Stimulated activated CD8-positive, alpha-beta memory T cell treated with anti-CD3 and anti-CD28 coated beads, Interleukin-4, amount 100 ng/mL, for 1 hour (primary cell): ENCODE measurements at places on chromosomes 1 and 21.

- no peak for DNase-seq
These were observed 28.6 kb upstream of the DUSP23 start for GRCh38 chr1:159752135-159752580.

- no peak for DNase-seq
These were observed 5.0 kb downstream of the ATF6 start for GRCh38 chr1:161771161-161771560.

DNA sequence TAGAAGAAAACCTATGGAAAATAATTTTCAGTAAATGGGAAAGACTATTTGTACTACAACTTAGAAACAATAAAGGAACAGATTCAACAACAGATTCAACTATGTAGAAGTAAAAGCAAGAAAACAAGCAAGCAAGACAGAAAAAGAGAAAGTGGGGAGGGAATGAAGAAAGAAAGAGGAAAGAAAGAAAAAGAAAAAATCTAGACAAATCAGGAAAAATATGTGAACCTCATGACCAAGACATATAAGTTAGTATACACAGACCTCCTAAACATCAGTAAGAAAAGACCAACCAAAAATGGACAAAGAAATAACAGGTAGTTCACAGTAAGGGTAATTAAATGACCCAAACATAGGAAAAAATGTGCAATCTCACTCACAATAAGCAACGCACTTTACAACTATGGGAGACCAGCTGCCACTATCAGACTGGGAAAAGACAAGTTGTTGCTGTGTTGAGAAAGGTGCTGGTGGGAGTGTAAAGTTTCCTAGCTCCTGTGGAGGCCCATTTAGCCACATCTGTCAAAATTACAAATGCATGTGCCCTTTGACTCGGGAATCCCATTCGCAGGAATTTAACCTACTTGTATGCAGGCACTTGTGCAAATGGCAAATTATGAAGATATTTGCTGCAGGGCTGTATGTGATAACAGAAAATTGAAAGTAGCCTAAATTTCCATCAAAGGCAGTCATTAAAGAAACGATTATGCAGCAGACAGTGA lies 13.9 kb upstream of the MAP3K21 start:
- DNase-seq, result no peak

- DNase-seq, result no peak
These were observed 126.6 kb downstream of the ACTL8 start for GRCh38 chr1:17881761-17882160.

DNA sequence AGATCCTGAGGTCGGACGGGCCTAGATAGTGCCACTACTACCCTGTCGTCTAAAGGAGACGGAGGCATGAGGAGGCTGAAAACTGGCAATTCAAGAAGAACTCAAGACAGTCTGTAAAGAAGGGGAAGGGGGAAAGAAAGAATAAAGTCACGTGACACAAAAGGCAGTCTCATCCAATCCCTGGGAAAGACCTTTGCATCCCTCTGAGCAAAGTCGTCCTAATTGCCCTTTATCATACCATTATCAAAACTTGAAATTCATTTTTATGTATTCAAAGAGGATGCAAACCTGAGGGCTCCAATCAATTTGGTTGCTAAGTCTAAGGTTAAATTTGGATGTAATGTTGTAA lies 2.2 kb downstream of the DUSP10 start:
- no peak for DNase-seq

DNA sequence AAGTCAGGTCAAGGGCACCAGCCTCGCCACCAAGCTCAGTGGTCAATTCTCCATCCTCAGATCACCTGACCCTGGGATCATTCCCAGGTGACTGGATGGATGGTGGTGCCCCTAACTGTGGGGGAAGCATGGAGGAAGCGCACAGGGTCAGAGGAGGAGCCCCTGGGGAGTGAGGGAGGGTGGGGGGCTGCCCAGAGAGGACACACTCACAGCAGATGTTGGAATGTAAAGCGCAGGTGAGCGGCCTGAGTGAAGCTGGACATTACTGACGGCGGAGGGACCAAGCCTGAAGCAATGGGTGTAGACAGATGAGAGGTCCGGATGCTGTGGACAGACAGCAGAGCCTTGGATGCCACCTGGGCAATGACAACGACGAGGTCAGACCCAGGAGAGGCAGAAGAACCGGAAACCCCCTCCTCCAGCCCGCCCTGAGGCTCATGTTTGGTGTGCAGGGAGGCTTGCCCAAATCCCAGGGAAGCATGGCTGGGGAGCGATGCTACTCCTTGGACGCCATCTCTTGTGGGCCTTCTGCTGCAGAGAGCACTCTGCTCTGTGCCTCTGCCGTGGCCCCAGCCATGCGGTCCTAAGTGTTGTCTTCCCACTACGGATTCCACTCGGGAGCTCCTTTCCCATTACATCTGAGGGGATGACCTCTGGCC lies 5.7 kb upstream of the CPLANE2 start:
- no peak for DNase-seq

- no peak for DNase-seq
These were observed 40.7 kb downstream of the AGO3 start for GRCh38 chr1:35971601-35972000.

DNA sequence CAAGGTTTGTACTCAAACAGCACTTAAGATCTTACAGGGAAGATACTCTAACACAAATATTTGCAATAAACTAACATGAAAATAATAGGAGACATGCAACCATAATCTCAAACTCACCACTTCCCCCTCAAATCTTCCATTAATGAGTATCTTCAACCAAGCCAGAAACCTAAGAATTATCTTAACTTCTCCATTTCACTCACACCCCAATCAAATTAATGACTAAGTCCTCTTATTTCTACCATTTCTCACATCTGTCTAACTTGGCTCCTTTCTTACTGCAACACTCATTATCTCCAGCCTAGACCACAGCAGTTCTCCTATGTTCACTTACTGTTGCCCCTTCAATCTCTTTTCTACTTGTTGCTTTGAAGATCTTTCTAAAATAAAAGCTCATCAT lies 10.4 kb downstream of the RBBP5 start:
- no peak for DNase-seq

DNA sequence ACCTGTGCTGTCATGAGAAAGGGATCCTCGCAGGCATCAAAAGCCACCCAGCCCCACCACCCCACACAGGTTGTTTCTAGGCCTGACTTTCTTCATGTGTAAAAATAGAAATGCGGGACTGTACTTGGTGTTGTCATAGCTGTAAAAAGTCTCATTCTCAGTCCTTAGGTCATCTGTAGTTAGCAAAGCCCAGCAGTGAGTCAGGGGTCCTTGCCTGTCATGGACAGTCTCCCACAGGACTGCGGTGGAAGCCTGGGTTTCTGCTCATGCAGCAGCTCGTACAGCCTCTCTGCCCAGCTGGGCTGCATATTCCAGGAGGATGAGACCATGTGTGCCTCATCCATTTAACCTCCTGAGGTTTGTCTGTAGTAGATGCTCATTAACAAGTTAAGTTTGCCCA lies 58.2 kb downstream of the MRPS6 start:
- DNase-seq, result no peak

DNA sequence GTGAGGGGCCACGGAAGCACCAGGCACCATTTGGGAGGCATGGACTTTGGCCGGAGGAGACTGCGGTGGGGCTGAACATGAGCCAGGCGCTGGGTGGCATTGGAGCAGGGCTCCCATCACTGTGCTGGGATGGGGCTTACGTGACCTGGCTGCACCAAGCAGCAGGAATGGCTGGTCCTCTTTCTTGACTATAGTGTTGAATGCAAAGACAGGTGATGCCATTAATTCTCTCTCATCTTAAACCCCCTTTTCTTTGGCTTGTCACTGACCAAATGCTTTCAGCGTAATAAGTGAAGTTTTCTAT lies 447.9 kb downstream of the CAMTA1 start:
- DNase-seq, result no peak

DNA sequence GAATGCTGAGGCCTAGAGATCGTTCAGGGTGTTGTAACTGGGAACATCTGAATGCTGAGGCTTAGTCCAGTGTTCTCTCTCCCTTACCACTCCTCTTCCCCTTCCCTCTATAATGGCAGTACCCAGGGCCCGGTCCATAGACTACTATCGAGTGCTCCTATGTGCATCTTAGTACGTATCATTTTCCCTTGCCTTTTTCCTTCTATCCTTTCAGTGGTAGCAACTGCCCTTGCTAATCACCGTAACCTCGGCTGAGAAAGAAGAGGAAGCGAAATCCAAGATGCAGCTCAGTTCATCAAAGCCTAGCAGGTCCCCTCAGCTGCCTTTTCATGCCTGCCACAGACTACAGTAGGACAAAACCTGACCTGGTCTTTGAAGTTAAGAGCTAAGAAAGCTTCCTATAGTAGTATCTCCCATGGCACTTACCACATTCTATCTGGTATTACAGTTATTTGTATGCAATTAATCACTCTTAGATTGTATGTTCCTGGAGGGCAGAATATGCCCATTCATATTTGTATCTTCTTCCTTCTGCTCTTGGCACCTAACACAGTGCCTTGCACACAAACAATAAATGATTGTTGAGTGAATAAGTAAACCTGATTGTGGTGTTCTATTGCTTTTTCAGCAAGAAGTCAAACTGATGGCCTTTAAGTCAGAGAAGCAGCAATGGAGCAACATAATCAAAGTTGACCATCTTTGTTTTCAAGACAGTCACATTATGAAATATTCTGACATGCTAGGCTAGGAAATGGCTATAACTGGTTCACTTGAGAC lies 22.4 kb downstream of the CNIH4 start:
- no peak for DNase-seq

- no peak for DNase-seq
These were observed 23.0 kb upstream of the DMBX1 start for GRCh38 chr1:46466477-46467182.

- DNase-seq, result peak; percentile 72
These were observed 721 bp downstream of the PBXIP1 start for GRCh38 chr1:154955039-154955717.

- DNase-seq, result no peak
These were observed 1371.0 kb downstream of the KCNT2 start for GRCh38 chr1:195236991-195237889.

DNA sequence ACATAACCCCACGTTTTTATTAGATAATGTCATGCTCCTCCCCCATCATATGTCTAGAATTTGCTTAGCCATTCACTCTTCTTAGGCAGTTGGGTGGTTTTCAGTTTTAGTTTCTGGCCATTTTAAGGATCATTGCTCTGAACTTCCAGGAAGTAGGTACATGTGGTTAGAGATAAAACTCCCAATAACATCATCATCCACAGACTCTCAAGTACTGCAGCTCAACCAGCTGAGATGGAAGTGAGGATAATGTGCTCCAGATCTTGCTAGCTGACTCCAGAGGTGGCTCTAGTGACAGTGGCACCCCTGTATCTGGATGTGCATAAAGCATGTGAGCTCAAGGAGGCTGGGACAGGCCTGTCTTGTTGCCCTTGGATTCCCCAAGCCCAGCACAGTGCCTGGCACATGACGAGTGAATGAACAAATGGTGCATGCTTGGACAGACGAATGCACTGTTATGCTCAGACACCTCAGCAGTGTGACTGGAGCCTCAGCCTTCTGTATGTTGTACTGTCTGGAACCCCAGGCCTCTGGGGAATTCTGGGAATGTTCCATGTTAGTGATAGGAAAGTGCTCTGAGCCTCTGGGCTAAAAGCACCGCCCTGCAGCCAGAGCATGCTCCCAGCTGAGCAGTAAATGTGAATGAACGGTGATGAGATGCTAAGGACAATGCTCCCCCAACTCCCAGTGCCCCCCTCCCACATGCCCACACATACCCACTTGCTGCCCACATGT lies 16.4 kb upstream of the KCNN3 start:
- DNase-seq, result no peak

- DNase-seq, result no peak
These were observed 723.7 kb downstream of the RWDD3 start for GRCh38 chr1:95957748-95958147.

GRCh38 chr1:55150880-55151588 lies 64.1 kb downstream of the USP24 start:
- DNase-seq, result no peak

DNA sequence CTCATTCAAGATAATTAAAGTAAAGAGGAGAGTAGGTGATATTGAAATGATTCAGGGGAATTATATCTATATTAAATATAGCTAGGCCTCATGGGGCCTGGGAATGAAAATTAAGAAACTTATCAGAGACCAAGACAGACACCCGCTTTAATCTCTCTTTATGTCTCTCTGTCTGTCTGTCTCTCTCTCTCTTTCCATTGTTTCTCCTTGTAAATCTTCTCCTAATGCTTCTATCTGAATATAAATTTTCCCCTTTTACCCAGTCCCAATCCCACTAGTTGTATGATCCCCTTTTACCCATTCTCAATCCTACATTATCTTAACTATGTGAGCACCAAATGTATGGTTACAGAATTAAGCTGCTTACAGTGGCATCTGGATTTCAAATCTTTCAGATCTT lies 61.2 kb downstream of the RGS5 start:
- DNase-seq, result no peak

DNA sequence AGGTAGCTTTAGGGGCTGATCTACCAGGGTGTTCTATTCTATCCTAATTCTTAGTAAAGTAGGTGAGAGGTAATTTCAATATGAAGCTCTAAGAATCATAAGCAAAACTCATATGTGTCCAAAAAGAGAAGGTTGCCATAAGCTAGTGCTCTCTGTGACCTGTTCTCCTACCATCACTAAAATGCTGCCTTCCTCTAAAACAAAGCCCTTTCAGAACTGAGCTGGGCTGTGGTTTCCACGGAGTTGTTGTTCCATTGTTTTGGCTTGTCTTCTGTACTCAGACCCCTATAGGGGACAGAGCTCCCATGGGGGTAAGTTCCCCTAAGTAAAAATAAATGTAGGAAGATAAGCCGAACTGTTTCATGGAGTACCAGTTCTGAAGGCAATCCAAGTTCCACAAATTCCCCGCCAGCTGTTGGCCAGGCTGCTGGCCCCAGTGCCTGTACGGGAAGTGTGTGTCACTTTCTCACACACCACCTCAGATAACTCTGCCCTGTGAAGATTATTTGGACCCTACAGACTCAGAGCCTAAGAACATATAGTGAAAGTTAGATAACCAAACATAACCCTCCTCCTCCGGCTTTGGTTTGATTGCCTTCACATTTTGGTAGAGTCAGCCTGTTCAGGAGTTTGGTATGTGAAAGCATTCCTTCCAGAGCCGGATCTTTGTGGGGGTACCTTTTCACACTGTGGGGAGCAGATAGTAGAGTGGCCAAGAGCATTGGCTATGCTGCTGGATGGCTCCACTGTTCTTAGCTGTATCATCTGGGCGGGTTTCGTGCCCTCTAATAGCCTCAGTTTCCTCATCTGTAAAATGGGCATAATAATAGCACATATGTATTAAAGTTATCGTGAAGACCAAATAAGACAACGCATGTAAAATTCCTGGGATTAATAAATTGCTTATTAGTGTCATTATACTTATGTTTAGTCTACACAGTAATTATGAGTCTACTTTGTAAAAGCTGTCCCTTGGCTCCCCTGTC lies 10.8 kb downstream of the DPT start:
- no peak for DNase-seq
